ENCODE measurements at places on chromosomes 11 and 22. TPM values are rescaled to one million over a fixed set of nuclear protein-coding genes. Genes with fewer than 3 reads are reported as not detected.

DNA sequence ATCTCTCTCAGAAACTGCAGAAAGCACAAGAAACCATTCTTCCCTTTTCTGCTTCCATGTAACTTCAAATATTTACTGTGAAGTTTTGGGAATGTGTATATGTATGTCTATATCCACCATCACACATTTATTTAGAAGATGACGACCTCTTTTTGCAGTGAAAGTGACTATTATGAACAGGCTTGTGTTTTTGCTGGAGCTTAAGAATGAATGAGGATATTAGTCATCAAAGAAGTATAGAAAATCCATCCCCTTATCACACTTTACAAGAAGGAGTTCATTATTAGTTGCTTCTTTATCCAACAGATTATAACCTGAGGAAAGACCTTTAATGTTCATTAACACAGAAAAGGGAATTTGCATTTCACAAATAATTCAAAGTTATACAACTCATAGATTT, 21.1 kb upstream of the SLC5A12 start:
- DNase-seq, result no peak

DNA sequence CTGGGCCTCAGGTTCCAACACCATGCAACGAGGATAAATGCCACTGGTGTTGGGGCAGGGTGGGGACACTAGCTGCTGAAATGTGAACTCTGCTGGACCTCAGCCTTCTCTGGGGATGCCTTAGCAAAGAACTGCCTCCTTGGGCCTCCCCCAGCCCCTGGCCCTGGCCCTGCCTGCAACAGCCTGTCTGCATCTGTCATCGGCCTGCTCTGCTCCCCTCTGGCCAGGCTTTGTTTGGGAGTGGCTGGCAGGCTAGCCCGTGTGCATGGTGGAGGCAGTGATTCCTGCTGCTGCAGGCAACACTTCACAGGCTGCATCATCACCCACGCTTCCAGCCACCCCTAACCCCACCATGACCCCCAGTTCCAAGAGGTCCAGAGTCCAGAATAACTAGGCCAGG, 11.5 kb upstream of the MYOD1 start:
- no peak for DNase-seq

DNA sequence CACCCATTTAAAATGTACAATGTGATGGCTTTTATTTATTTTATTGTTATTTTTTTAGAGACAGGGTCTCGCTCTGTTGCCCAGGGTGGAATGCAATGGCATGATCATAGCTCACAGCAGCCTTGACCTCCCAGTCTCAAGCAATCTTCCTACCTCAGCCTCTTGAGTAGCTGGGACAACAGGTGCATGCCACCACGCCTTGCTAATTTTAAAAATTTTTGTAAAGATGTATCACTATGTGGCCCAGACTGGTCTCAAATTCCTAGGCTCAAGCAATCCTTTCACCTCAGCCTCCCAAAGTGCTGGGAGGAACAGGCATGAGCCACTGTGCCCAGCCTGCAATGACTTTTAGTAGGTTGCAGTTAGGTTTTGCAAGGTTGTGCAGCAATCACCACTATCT, 14.3 kb downstream of the CLDN5 start:
- no peak for DNase-seq

OLFML1 gene
- total RNA-seq, result 0.96 TPM

GRCh38 chr11:35792148-35792845, 129.7 kb downstream of the TRIM44 start:
- no peak for DNase-seq

DNA sequence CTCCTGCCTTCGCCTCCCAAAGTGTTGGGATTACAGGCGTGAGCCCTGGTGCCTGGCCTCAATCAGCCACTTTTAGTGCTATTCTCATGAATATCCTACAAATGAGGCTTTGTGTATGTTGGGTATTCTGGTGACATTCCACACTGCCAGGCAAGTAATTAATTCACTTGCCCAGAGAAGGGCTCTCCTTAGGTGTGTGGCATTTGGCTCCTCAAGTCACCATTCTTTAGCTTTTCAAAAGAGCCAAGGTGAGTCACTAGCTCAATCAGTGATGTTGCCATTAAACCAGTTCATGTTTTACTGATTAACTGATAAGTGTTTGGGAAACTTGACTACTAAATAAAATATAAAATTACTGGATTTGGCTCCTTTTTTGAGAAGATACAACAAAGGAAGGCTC, 52.2 kb downstream of the SLC25A17 start:
- DNase-seq, result no peak

DNA sequence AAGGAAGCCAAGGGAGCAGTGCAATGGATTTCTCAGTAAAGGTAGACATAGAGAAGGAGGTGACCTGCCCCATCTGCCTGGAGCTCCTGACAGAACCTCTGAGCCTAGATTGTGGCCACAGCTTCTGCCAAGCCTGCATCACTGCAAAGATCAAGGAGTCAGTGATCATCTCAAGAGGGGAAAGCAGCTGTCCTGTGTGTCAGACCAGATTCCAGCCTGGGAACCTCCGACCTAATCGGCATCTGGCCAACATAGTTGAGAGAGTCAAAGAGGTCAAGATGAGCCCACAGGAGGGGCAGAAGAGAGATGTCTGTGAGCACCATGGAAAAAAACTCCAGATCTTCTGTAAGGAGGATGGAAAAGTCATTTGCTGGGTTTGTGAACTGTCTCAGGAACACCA, 6.6 kb downstream of the TRIM22 start:
- DNase-seq, result no peak

ESRRA gene
- total RNA-seq, result 30.4 TPM

DNA sequence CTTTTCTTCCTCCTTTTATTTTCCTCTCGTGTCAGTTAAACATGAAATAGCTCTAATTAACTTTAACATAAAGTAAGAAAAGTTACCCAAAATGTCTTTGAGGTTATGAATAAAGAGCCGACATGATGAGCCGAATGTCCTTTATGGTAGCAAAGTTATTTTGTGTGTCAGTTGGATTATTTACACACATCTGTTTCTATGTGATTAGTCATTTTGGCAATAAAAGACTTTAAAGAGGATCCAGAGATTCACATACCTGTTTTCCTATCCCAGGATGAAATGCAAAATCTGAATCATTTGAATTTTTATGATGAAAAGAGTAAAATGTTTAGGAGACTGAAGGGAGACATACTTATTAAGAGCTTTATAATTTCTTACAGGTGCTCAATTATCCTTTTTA, 34.0 kb upstream of the TECTA start:
- DNase-seq, result no peak

GRCh38 chr22:44573451-44573850, 75.4 kb upstream of the RTL6 start:
- no peak for DNase-seq

Data from A172 (cell line).